Astrocyte of the hippocampus (primary cell): ENCODE measurements at places on chromosomes 1 and 21.

DNA sequence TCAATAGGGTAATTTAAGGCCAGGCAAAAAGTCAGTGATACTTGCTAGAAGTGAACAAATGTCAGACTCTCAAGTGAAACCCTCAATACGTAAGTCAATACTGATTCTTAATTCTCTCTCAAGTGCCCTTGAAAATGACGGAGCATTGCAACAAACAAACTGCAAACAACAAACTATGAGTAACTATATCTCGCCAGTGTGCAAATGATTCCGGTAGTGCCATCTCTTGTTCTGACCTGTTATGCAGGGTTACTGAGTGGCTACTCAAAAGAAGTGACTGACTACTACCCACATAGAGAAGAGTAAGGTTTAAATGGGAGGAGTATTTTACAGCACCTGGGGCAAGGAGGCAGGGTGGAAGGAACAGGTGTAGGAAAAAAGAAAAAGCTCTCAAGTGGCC lies 1.6 kb downstream of the SLC19A2 start:
- DNase-seq = no peak

GRCh38 chr1:6037338-6037762 lies 8.3 kb upstream of the KCNAB2 start:
- DNase-seq = peak; percentile 24

DNA sequence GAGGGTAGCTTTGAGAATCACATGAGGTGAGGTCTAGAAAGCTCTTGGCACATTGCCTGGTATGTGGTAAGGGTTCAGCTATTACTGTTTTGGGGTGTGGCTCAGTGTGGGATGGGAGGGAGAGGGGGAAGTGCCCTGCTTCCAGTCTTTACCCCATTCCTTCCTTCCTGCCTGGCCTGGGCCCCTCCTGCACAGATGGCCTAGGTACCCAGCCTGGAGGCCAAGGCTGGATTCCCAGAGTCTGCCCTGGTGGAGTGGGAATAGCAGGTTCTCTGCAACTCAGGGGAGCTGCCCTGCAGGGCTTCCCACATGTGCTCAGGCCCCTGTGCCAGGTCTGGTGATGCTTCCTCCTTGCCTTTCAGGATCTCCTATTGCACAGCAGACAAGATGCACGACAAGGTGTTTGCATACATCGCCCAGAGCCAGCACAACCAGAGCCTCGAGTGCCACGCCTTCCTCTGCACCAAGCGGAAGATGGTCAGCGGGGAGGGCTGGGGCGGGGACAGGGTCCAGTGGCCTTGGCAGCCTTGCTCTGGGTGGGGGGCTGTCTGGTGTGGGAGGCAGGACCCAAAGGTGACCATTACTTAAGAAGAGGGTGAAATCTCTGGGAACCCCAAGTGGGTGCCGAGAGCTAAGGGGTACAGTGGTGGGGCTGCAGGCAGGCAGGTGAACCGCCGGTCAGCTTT lies 13.5 kb downstream of the LDLRAP1 start:
- peak; percentile 62 for DNase-seq

DNA sequence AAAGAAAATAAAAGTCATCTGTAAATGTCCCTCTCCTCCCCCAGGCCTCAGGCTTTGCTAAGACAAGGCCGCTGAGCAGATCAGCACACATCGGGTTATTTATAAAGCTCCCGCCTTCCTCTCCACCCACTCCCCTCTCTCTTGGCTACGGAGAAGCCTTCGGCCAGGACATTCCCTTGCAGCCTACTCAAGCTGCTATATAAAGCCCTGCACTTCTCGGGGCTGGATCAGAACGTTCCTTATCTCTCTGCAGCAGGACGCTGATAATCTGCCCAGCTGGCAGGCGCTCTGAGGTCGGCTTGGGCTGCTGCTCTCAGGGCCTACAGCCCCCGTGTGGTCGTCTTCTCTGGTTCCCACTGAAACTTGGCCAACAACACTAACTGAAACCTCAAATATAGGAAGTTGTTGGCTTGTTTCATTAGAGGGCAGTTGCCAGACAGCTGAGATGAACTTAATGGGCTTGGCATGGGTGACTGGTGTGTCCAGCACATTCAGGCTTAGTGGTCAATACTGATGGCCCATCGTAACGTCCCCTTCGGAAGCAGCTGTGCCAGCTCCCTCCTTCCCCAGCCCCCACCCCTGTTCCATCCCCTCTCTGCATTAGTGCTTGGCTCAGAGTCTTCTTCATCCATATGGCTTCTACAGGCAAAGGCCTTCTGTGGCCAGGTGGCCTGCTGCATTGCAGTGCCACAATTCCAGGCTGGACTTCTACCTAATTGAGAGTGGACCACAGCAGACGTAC lies 64.6 kb downstream of the IER5 start:
- peak; percentile 90 for DNase-seq

DNA sequence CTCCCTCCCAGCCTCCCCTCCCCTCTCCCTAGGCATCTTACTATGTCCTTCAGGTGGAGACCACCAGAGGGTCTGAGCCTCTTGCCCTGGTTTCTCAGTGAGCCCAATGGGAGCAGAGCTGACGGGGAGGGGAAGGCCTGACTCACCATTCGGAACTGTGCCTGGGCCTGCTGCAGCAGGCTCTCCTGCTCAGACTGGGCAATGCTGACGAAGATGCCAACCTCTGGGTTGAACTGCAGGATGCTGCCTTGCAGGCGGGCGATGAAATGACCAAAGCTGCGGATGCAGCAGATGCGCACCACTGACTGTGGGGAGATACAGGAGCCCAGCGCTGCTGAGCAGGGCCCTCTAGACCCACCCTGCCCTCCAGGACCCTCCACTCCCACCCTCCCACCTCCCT lies 11.0 kb upstream of the PAQR6 start:
- no peak for DNase-seq

- DNase-seq = peak; percentile 12
These were observed 24.4 kb upstream of the DOCK7 start for GRCh38 chr1:62712336-62713243.

- DNase-seq = no peak
These were observed 14.0 kb upstream of the DISC1 start for GRCh38 chr1:231612393-231613089.

- DNase-seq = no peak
These were observed 44.7 kb upstream of the DISC1 start for GRCh38 chr1:231581859-231582258.

- DNase-seq = no peak
These were observed 387.9 kb downstream of the MATN1 start for GRCh38 chr1:30335389-30335996.

DNA sequence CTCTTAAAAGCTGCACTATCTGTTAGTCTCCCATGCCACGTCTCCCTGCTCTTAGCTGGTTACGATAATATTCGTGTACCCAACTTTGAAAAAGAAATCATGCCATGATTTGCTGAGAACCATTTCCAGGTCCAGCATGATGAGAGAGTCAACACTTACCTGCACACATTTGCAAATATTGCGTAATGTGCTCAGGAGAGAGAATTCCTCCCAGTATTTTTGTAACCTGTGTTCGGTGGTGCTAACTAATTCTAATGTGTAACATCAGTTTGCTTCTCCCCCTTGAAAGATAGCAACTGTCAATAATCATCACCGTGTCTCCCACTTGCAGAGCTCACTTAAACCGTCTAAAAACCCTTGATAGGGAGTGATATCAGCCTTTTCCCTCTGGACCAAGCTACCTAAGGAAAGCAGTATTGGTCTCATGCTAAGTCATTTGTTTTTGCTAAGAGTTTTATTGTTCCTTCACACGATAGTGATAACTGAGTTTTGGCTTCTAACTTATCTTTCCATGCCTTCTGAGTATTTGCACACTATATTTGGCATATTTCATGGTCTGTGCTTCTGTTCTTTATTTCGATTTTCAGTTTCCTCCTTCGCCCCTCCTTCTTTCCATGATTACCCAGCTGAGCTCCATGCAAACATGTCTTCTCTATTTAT lies 61.1 kb upstream of the IRF2BP2 start:
- DNase-seq = no peak

GRCh38 chr1:46519209-46519608 lies 29.6 kb downstream of the DMBX1 start:
- no peak for DNase-seq

GRCh38 chr1:21774835-21775549 lies 8.0 kb downstream of the USP48 start:
- no peak for DNase-seq

- DNase-seq = no peak
These were observed 18.1 kb upstream of the AK5 start for GRCh38 chr1:77263708-77264107.

GRCh38 chr21:35398346-35398982 lies 349.4 kb upstream of the RUNX1 start:
- DNase-seq = peak; percentile 75

DNA sequence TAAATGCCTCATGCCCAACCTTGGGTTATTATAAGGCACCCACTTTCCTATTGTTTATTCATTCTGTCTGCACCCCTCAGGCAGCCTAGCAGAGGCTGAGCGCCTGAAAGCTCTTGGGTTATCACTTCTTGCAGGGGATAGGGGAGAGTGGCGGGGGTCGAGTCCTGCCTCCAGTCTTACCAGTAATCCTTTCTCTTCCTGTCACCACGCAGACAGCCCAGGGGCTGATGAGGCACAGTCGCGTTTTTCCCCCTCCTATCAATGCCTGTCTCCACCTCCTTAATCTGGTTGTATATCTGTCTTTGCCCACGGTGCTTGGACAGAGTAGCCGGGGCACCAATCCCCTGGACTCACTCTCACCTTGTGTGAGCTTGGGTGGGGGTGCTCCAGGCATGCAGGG lies 733.1 kb downstream of the MATN1 start:
- DNase-seq = no peak

- no peak for DNase-seq
These were observed 99.2 kb downstream of the TPR start for GRCh38 chr1:186275822-186276221.

GRCh38 chr1:22344329-22344630 lies 107.4 kb upstream of the ZBTB40 start:
- DNase-seq = no peak

GRCh38 chr1:119081700-119082099 lies 58.8 kb downstream of the WARS2 start:
- DNase-seq = peak; percentile 31

DNA sequence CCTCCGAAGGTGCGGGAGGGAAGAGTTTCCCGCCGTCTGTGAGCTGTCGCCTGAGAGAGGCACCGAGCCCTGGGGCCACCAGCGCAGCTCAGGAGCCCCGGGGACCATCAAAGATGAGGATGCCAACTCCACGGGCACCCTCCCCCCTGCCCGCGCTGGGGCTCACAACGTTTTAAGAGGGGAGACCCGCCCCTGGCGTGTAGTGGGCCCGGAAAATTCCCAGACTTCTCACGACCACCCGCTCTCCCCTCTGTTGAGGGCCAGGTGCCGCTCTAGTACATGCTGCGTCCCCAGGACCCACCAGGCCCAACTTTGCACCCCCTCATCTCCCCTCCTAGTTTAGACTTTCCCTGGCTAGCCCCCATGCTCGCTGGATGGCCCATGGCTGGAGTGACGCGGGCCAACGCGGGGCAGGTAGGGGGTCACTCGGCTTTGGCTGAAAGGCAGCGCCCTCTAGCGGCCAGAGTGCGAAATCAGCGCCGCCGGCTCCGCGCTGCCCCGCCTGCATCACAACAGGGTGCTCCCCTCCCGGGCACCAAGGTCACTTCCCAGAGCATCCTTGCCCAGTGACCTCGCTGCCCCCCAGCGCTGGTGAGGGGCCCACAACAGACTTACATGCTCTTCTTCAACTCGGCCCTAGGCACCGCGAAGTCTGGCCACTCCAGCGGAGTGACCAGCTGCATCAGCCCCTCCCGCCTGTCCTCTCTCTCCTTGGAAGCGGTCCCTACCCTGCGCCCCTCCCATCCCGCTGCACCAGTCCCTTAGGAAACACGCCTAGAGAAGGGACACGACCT lies 1.8 kb downstream of the CD160 start:
- peak; percentile 86 for DNase-seq

DNA sequence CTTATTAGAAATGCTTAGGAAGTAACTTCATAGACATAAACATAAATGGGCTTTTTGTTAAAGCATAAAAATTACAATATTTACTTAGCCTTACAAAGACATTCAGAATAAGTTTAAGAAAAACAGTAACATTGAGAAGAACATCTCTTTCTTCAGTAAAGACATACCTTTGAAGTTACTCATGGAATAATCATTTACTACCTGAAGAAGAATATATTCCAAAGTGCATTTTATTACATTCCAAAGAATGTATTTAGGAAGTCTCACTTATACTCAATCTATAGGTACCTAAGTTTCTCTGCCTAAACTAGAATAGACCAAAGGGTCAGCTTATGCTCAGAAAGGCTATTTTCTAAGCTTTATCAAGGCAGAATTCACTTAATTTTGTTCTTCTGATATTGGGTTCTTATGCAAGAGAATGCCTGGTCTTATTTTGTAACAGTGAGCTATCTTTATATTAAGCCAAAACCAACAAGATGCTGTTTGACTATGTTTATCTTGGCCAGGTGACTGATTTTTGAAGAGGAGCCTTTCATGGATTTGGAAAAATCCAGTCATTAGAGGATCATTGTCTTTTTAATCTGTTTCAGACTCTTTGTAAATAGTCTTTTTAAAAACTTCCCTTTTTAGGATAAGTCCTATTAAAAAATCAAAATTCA lies 110.1 kb downstream of the OLFML2B start:
- DNase-seq = no peak

DNA sequence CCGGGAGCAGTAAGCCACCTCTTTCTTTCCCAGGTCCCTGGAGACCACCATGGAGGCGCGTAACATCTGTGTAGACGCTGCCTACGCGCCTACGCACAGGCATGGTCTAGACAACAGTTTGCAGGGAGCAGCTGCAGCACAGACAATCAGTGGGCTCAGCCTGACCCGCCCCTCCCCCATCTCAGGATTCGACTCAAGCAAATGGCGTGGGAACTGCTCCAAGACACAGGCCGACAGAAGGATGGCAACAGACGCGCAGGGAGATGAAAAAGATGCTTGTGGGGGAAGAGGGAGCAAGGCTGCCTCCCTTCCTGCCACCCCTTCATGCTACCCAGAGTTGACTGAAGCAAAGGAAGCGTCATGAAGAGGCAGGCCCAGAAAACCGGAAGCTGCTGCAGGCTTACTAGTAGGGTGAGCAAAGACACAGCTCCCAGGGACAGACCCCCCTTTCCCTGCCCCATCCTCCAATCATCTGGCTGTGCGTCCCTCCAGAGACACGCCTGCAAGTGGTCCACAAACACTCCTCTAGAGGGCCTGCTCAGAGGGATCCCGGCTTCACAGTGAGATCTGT lies 19.5 kb downstream of the STK40 start:
- DNase-seq = peak; percentile 26

GRCh38 chr1:222618880-222619596 lies 1.1 kb downstream of the MIA3 start:
- peak; percentile 59 for DNase-seq
